ENCODE measurements at places on chromosomes 7 and 10. TPM values are rescaled to one million over a fixed set of nuclear protein-coding genes. Genes with fewer than 3 reads are reported as not detected.
A peak's percentile ranks its signal among the peaks of the same experiment; 100 is the strongest.

Gene KLF14
- 0.15 TPM for total RNA-seq

Gene EN2
- not detected for total RNA-seq

Gene PGAM2
- total RNA-seq = 0.91 TPM

- peak; percentile 48 for DNase-seq
- H3K27me3 ChIP-seq = no peaks in the 10 kb centered on the region
- H3K36me3 ChIP-seq = no peaks in the 10 kb centered on the region
- no peak overlapping the region for H3K27ac ChIP-seq
- no peaks in the 10 kb centered on the region for H3K4me1 ChIP-seq
These were observed 485.3 kb upstream of the GALNT17 start for GRCh38 chr7:70646536-70647248.

DNA sequence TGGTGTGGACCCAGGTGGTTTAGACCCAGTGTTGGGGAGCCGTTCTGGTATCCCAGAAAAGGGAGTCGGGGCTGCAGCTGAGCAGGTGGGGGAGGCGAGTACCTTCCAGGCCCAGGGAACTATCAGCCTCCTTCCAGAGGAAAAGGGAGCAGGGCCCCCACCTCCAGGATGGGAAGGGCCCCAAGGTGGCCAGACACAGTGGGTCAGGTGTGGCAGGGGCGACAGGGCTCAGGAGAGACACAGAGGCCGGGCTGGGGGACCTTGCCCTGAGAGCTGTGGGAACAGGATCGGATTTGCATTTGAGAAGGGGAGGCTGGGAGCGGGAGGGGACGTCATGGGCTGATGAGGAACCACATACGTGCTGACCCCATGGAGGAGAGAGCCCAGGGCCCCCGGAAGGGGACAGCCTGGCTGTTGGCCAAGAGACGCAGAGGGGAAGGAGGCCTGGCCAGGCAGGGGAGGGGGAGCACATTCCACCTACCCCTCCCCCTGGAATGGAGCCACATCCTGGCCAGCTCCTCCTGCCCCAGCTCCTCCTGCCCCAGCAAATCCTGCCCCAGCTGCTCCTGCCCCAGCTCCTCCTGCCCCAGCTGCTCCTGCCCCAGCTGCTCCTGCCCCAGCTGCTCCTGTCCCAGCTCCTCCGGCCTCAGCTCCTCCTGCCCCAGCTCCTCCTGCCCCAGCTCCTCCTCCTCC is 9.7 kb upstream of the TTYH3 start:
- H3K27me3 ChIP-seq = no peaks in the 10 kb centered on the region
- DNase-seq = no peak

DNA sequence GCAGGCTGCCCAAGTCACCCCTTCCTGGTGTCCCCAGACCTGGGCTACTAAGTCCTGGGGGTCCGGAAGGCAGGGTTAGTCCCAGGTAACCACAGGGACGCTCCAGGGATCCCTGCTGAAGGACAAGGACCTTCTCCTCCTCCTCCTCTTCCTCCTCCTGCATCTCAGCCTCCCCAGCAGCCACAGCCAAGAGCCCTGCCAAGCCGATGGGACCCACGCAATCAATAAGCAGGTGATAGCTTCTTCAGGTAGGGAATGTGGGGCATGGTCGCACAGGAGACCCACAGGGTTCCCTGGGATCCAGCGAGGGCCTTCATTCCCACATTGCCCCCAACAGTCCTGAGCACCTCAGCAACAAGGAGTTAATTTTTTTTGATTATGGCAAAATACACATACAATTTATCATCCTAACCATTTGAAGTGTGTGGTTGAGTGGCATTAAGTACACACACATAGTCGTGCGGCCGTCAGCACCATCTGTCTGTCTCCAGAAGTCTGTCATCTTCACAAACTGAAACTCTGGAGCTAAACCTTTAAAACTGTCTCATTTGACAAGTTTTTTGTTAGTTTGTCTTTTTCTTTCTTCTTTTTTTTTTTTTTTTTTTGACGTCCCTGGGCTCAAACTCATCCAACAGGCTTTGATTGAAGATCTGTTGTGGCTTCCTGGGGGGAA is 12.1 kb downstream of the CRYGN start:
- no peak for DNase-seq
- no peaks in the 10 kb centered on the region for H3K27me3 ChIP-seq
- no peaks in the 10 kb centered on the region for H3K36me3 ChIP-seq
- peaks cover 45% of the 10 kb centered on the region for H3K4me1 ChIP-seq
- no peak overlapping the region for H3K4me3 ChIP-seq
